Cortex of kidney (tissue), 1 donor: ENCODE measurements at places on chromosomes 16 and 17.

GRCh38 chr17:76545918-76546555, 6.2 kb downstream of the PRCD start:
- DNase-seq, result no peak

DNA sequence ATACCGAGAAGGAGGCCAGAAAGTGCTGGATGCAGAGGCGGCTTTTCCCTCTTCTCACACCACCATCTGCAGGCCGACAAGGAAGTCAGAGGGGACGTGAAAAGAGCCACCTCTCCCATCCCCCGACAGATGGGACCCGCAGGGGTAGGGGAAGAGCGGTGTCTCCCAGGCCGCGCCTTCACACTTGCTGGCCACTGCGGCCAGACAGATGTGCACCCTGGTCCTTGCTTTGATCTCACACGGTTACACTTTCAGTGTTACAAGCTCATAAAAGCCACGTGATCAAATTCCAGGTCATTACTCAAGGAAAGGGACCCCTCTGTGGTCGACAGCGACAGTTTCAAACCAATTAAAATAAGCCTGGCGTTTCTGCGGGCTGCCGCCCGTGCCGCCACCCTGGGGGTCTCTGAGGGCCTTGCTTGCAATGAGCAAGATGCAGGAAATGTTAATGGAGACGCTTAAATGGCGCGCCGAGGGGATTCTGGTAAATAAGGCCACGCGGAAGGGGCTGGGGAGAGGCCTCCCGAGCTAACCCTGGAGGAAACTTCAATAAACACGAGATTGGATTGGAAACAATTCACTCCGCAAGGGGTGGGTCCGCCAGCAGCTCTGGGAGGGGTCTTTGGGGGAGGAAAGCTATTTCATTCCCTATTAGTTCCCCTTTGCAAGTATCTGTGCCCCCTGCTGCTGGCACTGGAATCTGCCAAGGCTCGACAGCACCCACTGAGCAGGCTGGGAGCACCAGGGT, 240.9 kb downstream of the ENGASE start:
- no peak for DNase-seq

- DNase-seq, result no peak
These were observed at the start of gene NKD1 for GRCh38 chr16:50548125-50548908. Gene NKD1 (plus strand): TSS chr16:50548396. CDS start chr16:50548554, 158 bp downstream.

- DNase-seq, result no peak
These were observed 35.1 kb downstream of the CDH1 start for GRCh38 chr16:68772030-68772681.

- DNase-seq, result no peak
These were observed 99.9 kb upstream of the LHX1 start for GRCh38 chr17:36837195-36837938.

GRCh38 chr16:30398661-30399434, 3.6 kb downstream of the ZNF48 start:
- no peak for DNase-seq

DNA sequence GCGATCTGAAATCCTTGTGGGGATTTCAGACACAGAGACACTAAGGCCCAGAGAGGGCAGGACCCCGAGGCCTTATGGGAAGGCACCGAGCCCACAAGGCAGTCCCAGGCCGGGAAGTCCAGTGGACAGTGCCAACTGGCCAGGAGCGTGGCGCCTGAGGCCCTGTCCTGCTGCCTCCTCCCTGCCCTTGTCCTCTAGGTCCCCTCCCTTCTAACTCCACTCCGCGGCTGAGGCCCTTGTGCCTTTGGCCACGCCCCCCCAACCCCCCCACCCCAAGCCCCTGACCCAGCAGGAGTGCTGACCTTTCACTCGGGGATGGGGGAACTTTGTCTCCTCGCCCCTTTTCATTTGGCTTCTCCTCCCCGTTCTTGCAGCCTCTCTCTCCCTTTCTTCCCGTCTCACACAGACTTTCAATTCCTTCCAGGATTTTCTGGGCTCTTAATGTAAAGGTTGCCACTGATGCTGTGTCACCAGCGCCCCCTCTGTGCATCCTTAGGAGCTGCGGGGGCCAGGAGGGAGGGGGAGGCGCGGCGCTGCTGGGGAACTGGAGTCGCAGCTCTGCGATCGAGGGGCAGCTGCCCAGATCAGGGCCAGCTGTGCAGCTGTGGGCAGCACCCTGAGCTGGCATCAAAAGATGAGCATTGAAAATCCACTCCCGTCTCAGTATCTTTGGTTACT, 29.1 kb downstream of the CRHR1 start:
- no peak for DNase-seq

DNA sequence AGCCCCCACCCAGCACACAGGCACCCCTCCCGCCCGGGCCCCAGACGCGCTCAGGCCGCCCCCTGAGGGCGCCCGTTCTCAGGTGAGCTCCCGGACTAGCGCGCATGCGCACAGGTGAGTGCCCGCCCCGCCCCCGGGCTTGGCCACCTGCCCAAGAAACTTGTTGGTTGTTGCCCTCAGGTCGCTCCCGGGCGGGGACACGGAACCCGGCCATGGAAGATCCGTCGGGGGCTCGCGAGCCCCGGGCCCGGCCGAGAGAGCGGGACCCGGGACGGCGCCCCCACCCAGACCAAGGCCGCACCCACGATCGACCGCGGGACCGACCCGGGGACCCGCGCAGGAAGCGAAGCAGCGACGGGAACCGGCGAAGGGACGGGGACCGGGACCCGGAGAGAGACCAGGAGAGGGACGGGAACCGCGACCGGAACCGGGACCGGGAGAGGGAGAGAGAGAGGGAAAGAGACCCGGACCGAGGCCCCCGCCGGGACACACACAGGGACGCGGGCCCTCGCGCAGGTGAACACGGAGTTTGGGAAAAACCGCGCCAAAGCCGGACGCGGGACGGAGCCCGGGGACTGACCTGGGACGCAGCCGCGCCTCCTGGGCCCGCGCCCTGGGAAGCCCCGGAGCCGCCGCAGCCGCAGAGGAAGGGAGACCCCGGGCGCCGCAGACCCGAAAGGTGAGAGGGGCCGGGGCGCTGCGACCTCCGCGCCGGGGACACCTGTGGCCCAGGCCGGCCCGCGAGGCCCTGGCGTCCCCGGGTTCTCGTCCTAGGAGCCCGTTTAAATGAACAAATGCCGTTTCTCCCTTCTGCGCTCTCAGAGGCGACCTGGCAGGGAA, at the start of gene MARVELD3:
MARVELD3 (plus strand) TSS at position 167 of the 840 bp plus-strand sequence; CDS start at position 213, 46 bp downstream.
- DNase-seq, result no peak

GRCh38 chr17:46925185-46925868, 2.4 kb downstream of the GOSR2 start:
- DNase-seq, result no peak

- DNase-seq, result no peak
These were observed 54.3 kb upstream of the JPH3 start for GRCh38 chr16:87548046-87548445.

DNA sequence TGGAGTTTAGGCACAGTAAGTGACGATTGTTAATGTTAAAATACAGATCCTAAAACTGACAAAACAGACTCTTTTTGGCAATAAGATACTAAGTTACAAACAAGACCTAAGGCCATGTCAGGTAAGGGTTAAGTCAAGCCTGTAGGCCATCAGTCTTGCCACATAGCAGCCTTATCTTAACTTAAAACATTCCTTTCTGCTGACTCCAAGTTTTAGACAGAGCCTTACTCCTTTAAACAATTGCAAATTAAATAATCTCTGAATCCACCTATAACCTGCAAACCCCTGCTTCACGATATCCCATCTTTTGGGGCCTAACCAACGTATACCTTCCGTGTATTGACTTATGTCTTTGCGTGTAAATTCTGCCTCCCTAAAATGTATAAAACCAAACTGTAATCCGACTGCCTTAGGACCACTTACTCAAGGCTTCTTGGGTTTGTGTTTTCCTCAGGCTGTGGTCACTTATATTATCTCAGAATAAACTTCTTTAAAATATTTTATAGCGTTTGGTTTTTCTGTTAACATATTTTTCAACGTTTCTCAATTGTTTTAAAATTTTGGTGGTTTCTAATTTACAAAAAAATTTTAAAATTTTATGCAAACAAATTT, 64.4 kb downstream of the EFCAB5 start:
- no peak for DNase-seq

- no peak for DNase-seq
These were observed 7.8 kb downstream of the DLX3 start for GRCh38 chr17:49987290-49987585.

- no peak for DNase-seq
These were observed 656 bp upstream of the GEMIN4 start for GRCh38 chr17:752620-753219.

DNA sequence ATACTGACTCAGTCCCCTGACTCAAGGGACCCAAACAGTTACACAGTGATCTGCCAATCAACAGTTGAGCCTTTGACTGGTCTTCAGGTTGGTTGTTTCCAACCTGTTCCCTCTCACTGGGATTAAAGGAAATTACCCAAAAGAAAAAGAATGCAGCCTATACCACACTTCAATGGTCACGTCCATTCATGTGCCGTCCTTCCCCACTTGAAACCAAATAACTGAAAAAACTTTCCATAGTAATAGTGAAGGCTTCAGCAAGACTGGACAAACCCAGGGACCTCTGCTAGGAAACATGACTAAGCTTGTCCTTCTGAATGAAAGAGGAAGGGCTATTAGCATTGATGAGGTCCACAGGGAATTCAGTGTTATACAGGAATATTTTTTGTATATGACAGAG, 30.6 kb downstream of the MRPS23 start:
- DNase-seq, result no peak

GRCh38 chr17:78117027-78117981, 11.3 kb downstream of the TMC6 start:
- no peak for DNase-seq

GRCh38 chr17:50196826-50197225, 4.6 kb downstream of the COL1A1 start:
- no peak for DNase-seq

GRCh38 chr17:30594223-30594952, 117.2 kb downstream of the GOSR1 start:
- no peak for DNase-seq

DNA sequence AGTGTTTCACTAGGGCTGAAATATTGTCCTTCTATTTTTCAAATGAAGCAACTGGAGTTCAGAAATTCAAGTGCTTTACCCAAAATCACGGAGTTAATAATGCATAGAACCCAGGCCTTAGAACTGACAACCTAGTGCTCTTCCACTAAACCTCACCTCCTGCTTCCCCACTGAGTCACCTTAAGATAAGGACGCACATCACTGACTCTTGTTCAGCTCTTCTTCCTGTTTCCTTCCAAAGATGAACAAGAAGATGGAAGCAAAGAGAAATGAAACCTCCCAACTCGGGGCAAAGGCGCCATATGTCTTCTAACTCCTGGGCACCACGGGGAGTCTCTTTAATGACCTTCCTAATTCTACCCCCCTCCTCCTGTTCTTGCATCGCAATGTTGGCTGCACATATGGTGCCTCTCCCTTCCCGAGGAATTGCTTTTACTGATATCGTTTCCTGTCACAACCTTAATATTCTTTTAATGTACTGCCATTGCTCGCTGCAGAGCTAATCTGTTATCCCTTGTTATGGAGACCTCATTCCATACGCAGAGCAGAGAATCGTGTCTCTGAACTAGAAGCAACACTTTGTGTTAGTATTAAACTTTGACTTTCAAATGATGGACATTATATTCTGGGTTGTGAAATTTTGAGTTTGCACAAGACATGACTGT, 591.4 kb downstream of the TMEM114 start:
- DNase-seq, result no peak

- DNase-seq, result no peak
These were observed 75.6 kb upstream of the PLCG2 start for GRCh38 chr16:81703177-81704155.

- DNase-seq, result no peak
These were observed 13.4 kb upstream of the CRHR1 start for GRCh38 chr17:45770632-45771270.

DNA sequence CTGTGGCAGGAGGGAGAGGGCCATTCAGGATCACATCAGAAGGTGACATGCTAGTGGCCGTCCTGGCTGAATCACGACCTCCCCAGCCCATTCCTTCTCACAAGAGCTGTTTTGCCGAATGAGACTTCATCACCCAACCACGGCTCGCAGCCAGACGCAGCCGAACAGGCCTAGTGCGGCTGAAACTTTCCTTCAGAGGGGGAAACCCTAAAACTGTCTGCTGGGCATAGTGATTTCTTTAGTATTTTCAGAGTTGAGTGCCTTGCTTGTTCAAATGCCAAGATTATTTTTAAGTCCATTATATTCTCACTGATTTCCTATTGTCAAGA, 343.7 kb downstream of the CPPED1 start:
- DNase-seq, result no peak

DNA sequence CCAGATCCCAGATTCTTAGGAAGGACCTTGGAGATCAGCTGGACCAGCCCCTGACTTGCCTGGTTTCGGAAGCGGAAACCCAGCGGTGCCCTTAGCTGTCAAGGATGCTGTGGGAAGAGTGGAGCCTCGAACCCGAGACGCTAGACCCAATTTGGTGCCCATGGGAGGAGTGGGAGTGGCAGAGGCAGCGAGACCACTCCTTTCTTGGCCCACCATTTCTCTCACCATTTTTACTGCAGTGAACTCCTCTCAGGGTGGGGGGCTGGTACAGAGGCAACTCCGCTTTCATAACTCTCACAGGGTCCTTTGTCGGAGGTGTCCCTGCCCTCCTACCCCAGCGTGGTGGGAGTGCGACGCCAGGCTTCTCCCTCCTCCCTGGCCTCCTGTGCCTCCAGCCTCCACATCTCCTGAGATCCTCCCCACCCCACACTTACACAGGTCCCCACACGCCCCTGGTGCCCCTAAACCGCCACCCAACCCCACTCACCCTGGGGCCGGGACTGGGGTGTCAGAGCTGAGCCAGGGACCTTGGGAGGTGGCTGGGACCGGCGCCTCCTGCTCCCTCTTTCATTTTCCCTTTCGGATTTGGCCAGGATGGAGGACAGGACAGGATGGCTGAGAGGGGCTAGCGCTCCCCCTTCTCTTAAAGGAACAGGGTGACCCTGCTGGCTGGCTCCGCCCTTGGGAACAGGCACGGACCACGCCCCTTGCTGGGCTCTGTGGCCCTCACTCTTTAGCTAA, at the start of gene GJD3:
GJD3 (minus strand) TSS at position 617 of the 741 bp plus-strand sequence. CDS start 922 bp downstream, outside the sequence.
- no peak for DNase-seq

DNA sequence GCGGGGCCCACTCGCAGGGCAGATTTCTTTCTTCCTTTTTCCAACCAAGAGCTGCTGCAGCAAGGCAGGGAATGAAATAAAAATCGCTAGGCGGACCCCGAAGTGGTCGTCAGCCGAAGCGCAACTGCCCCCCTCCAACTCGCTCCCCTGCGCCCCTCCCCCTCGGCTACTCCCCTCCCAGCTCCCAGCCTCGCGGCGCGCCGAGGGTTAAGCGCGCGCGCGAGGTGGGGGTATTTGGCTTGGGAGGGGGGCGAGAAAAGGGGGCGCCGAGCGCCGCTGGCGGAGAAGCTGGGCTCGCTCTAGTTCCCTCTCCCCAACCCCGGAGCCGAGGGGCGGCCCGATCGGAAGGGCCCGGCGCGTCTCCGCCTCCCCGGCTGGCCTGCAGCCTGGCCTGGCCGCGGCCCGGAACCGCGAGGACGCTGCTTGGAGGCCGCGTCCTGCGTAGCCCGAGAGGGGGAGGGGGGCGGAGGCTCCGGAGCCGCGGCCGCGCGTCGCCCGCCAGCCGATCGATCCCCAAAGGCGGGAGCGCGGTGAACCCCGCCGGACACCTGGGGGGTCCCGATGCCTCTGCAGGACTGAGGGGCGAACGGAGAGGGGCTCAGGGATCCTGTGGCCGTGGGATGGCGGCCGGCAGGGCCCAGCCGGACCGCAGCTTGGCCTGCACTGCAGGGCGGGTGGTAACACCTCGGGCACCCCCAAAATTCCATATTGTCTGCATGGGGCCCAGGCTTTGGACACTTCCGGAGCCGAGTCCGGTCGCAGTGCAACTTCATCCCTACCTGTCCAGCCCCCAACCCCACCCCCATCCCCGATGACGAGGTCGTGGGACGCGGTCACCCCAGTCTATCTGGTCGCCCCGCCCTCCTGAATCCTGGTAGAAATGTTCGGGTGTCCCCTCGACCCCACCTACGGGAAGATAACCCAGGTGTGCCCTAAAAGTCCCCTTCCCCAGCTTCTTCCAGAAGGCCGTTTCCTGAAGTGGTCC, 4.9 kb upstream of the CBX4 start:
- no peak for DNase-seq
